Activated T-helper 17 cell treated with anti-CD3 and anti-CD28 coated beads, Interleukin-2, amount 50 U/mL, for 72 hours (primary cell): ENCODE measurements at places on chromosomes 11 and 22.

DNA sequence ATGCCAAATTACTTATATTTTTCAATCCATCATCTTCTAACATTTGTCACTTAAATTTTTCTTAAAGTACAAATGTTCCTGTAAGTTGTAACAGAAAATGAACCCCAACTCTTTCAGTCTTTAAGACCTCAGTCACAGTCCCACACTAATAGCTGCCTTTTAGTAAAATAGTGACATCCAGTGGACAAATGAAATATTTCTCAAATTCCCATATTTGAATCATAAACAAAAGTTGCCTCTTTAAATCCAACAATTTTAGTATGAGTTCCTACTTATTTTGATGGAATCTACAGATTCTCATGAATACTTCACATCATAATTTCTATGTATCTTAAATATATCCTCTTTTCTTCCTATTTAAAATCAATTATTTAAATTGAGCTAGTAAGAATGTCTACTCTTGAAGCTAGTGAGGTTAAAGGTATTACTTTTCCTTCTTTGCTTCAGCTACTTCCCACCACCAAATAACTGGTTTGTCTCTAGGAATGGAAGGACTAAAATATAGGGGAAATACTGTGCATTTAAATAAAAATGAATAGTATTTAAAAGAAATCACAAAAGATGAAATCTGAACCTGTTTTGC, 9.2 kb downstream of the LIN7C start:
- no peak for ATAC-seq

- no peak for ATAC-seq
Measured at GRCh38 chr11:117647872-117648271, 149.1 kb downstream of the DSCAML1 start.

GRCh38 chr11:118948000-118948399, 8.1 kb upstream of the UPK2 start:
- ATAC-seq = no peak

- peak; percentile 30 for ATAC-seq
Measured at GRCh38 chr11:62108017-62108750, 15.6 kb upstream of the INCENP start.

DNA sequence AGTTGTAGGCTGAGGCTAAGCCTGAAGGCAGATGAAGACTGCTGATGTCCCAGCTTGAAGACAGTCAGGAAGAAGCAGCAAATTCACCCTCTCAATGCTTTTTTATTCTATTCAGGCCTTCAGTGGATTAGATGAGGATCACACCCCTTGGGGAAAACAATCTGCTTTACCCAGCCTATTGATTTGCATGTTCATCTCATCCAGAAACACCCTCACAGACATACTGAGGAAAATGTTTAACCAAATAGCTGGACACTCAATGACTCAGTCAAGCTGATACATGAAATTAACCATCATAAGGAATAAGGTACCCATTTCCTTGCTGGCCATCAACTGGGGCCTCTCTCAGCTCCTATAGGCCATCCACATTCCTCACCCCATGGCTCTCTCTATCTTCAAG, 549.9 kb upstream of the CCDC90B start:
- ATAC-seq = no peak

GRCh38 chr11:130237282-130238006, 77.3 kb downstream of the ZBTB44 start:
- ATAC-seq = no peak

DNA sequence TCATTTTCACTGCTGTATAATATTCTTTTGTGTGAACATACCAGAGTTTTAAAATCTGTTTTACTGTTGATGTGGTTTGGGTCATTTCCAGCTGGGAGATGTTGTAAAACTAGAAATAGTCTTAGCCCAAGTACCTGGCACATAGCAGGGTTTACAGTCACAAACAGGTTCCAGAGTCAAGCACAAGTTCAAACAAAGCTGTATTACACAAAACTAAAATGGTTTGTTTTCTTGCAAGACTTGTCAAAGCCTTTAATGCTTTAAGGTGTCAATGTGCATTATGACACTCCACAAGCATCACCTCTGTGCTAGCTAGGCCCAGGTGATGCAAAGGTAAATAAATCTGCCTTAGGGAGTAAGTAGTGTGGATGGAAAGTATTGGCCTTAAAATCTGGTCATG, 379.1 kb downstream of the MN1 start:
- ATAC-seq = no peak

GRCh38 chr22:25407859-25408229, 156.6 kb upstream of the GRK3 start:
- ATAC-seq = no peak

DNA sequence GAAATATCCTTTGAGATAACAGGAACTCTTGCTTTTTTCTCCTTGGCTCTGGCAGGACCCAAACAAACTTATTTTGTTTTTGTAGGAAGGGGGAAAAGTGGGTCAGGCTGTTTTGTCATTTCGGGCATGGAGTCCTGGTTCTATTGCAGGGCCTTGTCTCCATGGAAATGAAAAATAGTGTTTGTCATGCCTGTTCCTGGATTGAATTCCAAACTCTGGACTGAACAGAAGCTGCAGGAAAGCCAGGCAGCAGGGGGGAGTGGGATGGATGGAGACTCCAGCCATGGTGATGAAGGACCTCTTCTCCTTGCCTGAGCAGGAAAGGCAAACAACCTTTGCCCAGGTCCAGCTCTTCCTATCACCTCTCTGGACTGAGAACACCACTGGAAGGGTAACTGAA, 87.0 kb downstream of the SCN3B start:
- ATAC-seq = no peak

GRCh38 chr11:1619449-1619848, 2.5 kb downstream of the KRTAP5-4 start:
- peak; percentile 99 for ATAC-seq

GRCh38 chr11:129787532-129788155, 28.0 kb upstream of the TMEM45B start:
- no peak for ATAC-seq

GRCh38 chr11:60774726-60775125, 10.4 kb upstream of the MS4A10 start:
- no peak for ATAC-seq

DNA sequence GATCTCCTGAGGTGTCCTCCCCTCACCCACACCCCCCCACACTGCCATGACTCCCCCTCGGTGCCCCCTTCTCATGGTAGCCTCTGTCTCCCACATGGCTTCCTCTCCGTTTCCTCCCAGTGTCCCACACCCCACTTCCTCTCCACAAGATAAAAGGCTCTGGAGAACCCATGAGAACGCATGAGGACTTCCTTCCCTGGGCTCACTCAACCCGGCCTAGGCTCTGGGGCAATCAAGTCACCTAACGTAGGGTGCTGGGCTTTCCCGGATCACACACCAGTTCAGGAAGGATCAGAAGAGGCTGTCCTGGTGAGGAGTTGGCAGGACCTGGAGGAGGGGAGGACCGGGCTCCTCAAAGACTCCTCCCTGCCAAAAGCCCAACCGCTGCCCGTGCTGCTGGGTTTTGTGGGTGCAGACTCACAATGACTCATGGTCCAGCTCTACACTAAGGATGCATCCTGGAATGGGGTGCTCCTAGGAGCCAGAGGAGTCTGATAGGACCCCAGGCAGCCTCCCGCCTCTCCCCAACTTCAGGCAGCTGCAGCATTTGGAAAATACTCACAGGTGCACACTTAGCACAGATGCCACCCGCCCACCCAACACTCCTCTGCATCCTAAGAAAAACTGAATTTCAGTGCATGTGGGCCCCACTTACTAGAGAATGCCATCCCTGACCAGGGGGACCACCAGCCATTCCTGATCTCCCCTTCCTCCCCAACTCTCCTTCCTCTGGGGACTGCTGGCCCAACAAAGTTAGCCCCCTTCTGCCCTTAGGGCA, 21.0 kb downstream of the SLC22A12 start:
- ATAC-seq = no peak

DNA sequence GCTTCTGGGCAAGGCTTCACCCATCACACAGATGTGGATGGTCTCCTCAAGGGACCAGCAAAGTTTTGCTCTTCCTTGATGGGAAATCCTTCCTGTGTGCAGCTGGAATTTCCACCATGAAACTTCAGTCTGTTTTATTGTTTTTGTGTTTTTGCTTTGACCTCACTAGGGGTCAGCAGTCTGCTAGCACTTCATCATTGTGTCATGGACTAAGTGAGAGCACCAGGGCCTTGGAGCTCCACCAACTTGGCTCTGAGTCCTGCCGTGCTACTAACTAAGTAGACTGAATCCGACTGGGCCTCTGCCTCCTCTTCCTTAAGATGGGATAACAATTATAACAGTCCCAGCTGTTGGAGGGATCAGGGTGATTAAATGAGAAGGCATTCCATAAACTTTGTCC, 305.8 kb upstream of the NCAM1 start:
- ATAC-seq = no peak

DNA sequence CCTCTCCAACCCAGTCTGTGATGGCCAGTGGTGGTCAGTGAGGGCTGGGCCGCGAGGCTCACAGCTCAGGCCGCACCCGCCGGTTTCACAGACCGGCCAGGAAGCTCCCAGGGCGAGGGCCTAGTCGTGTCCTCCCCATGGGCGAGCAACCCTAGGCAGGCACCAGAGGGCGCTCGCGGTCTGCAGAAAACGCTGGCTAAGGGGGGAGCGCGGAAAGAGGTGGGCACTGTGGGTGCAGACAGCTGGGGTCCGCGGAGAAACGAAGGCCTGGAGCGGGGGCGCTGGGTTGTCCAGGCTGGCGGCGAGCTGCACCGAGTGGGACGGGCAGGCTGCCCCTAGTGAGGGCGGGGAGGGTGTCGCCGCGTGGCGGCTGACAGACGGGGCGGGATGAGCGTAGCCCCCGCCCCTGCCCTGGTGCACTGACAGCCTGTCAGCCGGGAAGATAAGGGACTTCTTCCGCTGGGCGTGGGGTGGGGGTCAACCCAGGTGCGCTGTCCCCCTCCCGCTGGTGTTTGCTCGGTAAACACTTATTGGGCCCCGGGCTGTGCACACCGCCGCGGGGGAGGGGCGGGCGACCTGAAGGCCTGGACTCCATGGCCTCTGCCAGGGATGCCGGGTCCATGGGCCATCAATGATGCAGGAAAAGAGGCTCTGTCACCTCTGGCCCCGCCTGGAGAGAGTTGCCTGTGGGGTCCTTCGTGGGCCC, 7.5 kb downstream of the GP1BB start:
- peak; percentile 91 for ATAC-seq

- peak; percentile 45 for ATAC-seq
Measured at GRCh38 chr11:117997823-117998579, 11.8 kb downstream of the IL10RA start.

- peak; percentile 10 for ATAC-seq
Measured at GRCh38 chr11:76443268-76443980, 1.4 kb upstream of the EMSY start.

DNA sequence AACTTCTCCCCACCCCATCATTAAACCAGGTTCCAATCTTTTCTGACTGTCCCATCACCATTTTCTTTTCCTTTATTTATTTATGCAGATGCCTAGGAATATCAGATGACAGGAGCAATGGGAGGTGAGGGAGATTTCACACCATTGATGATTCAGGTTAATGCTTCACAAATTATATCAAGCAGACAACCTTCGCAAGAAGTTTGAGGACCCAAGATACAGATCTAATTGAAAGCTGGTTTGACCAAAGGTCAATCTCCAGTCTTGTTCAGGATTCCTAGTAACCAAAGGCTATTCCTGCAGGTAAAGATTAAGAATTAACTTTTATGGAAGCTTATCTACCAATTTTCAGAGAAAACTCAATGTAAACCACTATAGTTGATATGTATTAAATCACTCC, 54.4 kb downstream of the SLC35F2 start:
- ATAC-seq = no peak

GRCh38 chr11:84249344-84250135, 963.4 kb upstream of the CCDC90B start:
- ATAC-seq = no peak

DNA sequence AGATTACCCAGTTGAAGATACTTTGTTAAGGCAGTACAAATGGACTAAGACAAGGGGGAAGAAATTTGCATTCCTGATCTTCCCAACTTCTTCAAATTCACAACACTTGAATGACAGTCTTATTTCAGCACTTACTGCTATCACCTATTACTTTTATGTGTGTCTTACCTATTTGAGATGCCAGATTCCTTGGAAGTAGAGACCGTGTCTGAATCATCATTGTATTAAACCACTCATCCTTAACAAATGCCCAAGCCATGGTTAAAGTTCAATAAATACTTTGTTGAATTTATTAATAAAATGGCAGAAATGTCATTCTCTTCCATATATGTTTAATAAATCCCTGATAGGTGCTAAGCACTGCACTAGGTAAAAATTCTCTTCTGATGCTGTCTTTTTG, 18.3 kb downstream of the SC5D start:
- no peak for ATAC-seq

DNA sequence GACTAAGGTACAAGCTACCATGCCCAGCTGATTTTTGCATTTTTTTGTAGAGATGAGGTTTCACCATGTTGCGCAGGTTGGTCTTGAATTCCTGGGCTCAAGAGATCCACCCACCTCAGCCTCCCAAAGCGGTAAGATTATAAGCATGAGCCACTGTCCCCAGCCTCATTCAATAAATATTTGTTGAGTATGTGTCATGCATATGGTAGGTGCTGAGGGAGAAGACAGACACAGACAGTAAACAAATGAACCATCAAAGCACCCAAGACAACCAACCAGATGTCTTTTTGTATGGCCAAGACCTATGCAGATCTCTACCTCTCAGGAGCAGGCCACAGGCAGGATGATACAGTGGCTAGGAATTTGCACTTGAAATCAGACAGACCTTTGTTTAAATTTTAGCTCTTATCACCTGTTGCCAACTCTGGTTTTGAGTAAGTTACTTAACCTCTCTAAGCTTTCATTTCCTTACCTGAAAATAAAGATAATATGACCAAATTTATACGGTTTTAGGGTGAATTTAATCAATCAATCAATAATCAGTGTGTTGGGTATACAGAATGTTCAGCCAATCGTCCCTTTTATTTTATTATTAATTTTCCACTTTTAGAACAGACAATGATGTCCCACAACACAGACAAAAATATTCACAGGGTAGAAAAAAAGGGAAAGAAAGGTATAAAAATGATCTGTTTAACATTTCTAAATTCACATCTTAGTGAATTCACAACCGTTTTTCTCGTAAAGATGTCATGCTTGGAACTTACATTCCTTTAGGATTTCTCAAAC, 128.2 kb downstream of the SGSM3 start:
- peak; percentile 25 for ATAC-seq

DNA sequence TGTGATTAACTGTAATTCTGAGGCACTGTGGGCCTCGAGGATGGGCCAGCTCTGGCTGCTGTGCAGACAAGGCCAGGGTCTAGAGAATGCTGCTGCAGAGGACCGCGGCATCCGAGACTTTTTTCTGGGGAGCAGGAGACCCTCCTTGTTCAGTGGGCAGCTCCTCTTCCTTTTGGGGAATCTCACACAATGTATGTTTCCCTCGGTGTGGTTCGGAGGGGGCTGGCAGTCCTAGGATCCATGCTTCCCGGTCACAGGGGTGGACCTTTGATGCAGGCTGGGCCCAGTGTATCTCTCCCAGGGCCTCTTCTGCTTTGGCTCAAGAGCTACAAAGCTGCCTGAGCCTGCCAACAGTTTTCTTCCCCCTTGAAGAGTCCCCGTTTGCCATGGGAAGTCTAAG, 31.5 kb downstream of the MYEOV start:
- no peak for ATAC-seq

GRCh38 chr22:37140686-37141323, 8.9 kb downstream of the IL2RB start:
- ATAC-seq = no peak
